ENCODE measurements at places on chromosomes 12 and 14.

DNA sequence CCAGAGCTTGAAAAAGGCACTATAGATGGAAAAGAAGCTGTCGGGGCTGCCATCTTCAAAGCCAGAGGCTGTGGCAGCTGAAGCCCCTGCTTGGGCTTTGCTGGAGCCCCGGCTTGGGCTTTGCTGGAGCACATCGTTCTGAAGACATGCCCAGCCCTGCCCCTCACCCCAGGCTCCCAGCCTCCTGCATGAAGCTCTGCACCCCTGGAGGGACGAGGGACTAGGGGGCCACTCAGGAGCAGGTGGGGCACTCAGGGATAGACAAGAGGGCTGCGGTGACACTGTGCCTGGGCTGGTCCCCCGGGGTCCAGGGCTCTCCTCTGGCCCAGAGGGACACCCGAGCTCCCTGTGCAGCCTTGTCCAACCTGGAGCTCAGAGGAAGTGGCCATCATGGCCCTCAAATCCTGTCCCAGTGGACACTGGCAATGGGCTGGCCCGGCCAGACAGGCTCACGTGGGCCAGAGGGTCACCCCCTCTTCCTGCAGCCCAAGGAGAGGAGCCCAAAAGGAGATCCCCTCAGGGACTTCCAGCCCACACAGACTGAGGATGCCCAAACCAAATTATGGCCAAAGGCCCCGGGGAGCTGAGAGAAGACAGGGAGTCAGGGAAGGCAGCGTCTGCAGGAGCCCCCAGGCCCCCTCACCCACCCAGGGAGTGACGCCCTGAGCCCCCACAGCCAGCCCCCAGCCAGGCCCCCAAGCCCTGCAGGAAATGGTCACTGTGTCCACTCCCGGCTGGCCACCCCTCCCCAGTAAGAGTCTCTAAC, 23.1 kb upstream of the C14orf180 start:
- DNase-seq, result no peak

- DNase-seq, result no peak
Observed at GRCh38 chr14:104119488-104120251, 18.7 kb upstream of the KIF26A start.

DNA sequence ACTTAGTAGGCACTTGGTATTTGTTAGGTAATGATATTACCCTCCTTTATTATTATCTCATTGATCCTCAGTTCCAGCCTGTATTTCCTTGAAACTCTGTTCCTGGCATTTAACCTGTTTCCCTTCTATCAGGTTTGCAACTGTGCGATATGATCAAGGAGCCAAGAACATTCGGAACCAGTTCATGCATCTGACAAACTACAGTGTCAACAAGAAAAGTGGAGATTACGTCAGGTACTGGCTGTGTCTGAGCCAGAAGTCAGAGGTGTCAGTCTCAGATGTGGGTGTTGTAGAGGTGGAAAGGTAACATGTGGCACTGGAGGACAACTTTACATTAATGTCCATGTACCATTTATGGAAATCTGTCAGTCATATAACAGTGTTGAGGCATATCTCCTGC, 56.7 kb downstream of the TTLL5 start:
- no peak for DNase-seq

- no peak for DNase-seq
Observed at GRCh38 chr14:34161351-34162082, 210.6 kb upstream of the EGLN3 start.

- no peak for DNase-seq
Observed at GRCh38 chr12:61023231-61023630, 1237.0 kb upstream of the USP15 start.
